ENCODE measurements at places on chromosomes 5 and 9.

- no peak for DNase-seq
Observed at GRCh38 chr9:137918331-137919094, 40.9 kb downstream of the CACNA1B start.

GRCh38 chr5:5638211-5638610 lies 215.7 kb downstream of the ICE1 start:
- DNase-seq, result no peak

DNA sequence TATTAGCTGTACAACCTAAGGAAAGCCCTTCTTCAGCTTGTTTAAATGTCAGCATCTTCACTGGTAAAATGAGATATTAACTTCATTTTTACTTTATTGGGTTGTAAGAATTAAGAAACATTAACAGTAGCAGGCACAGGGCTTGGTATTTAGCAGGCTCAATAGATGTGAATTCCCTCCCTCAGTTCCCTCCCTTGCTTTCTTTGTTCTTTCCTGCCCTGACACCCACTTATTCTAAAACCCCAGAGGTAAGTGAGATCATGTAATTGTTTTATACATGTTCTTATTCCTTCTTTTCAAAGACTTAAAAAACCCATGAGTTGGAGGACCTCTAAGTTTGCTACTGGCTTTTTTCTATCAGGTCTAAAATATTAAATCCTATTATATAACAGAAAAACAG lies 73.3 kb upstream of the IFNK start:
- no peak for DNase-seq

DNA sequence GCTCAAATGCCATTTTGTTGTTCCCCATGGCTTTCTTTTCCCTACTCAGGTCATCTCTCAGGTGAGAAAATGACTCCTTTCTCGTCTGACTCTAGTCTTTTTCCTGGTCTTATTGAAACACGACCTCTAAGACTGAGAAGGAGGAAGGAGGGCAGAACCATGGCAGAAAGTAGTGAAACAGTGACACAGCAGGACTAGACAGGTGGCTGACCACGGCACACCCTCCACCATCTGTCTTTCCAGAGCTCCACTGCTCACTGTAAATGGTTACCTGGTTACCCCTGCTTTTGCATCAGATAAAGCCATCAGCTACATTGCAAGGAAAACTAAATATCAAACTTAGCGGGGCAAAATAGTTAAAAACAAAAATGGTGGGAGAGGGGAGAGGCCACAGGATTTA lies 30.9 kb downstream of the NR4A3 start:
- no peak for DNase-seq

DNA sequence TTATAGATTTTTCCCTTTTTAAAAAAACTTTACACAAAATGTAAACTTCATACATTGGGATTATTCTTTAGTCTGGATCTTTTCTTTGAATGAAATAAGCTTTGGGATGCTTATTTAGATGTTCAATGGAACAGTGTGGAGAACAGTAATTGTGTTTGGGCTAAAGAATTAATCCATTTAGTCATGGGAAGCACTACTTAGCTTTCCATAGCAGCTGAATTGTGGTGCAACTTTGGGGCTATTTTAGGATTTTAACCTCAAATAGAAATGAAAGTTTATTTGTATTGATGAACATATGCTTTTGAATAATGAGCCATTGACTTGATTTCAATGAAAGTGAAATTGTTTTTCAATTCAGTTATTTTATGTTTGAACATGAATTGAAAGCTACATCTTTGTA lies 72.4 kb downstream of the ZCCHC7 start:
- no peak for DNase-seq

DNA sequence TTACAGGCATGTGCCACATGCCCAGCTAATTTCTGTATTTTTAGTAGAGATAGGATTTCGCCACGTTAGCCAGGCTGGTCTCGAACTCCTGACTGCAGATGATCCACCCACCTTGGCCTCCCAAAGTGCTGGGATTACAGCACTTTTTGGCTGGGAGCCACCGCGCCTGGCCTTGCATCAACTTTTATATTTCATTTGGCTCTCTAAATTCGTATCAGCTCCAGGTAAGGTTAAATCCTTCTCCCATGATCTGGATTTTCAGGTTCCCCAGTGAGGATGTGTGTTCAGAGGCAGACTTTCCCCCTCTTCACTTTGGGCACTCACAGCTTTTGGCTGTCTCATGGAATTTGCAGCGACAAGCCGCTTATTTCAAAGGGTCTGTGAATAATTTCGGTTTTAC lies 16.8 kb upstream of the RNF38 start:
- no peak for DNase-seq

DNA sequence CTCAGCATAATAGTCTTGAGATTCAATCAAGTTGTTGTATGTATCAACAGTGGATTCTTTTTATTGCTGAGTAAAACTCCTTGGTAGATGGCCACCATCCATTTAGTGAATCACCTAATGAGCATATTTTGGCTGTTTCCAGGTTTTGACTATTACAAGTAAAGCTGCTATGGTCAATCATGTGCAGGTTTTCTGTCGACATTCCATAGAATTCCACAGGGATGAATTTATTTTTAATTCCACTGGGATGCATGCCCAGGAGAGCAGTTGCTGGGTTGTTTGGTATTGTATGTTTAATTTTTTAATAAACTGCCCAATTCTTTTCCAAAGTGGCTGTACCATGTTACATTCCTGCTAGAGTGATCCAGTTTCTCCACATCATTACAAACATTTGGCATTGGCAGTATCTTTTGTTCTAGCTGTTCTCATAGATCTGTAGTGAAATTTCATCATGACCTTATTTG lies 10.5 kb upstream of the S1PR3 start:
- no peak for DNase-seq

DNA sequence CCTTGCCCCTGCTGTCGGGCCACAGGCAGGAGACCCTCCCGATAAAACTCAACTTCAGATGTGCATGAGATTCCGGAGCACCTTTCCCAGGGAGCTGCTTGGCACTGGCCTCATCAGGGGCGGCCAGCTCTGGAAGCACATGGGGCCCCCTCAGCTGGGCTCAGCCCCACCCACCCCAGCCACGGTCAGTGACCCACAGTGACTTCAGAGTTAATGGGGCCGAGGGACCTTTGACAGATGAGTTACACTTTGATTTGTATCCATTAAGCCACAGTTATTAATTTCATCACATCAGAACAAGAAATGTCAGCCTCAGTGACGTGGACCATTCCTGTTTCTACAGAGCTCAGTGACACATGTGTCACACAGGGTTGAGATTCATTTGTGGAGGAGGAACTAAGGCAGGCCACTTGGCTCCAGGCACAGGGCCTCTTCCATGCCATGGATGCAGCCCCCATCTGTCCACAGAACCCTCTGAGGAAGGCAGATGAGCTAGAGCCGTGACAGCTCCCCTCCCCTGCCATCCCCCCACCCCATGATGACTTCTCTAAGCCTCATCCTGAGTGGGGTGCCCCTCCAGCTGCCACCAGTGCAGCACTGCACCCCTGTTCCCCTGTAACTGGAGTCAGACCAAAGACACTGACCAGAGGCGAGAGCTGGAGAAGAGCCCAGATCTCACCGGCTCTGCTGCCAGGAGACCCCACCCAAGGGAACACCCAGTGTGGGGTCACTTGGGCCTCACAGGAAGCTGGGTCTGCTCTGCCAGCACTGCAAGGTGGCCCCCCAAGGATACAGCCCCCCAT lies 69.4 kb upstream of the ADAMTS2 start:
- no peak for DNase-seq

DNA sequence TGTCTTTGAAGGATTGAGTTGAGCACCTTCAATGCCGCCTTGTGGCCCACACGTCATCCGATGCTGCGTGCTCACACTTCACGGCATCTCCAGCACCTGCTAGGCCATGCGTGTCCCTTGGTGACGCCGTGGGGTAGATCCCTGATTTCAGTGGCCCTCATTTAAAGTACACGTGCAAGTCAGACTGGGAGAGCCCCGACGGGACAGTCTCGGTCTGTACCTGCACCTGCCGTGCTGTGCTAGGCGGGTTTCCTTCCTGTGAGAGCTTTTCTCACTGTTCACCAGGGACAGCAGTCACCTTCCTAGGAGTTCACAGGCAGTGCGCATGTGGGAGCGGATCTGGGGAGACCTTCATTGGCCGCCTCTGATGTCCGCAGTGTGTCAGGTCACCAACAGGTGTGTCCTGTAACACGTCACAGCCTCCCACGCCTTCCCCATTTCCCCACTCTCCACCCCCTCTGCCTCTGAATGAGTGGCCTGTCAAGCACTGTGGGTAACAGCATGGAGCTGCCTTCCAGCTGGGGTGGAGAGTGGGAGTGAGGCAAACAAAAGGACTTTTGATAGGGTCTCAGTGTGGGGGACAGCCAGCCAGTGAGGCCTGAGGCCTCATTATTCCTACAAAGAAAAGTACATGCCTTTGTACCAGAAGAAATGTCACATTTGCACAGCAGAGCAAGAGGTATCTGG lies 236.4 kb downstream of the FANCC start:
- no peak for DNase-seq
